HEK293T (cell line): ENCODE measurements at places on chromosomes 2 and 18.
A peak's percentile ranks its signal among the peaks of the same experiment; 100 is the strongest.

GRCh38 chr2:195212586-195212985 lies 444.4 kb upstream of the SLC39A10 start:
- no peak for DNase-seq

GRCh38 chr2:79669714-79670113 lies 156.9 kb downstream of the CTNNA2 start:
- no peak for DNase-seq

DNA sequence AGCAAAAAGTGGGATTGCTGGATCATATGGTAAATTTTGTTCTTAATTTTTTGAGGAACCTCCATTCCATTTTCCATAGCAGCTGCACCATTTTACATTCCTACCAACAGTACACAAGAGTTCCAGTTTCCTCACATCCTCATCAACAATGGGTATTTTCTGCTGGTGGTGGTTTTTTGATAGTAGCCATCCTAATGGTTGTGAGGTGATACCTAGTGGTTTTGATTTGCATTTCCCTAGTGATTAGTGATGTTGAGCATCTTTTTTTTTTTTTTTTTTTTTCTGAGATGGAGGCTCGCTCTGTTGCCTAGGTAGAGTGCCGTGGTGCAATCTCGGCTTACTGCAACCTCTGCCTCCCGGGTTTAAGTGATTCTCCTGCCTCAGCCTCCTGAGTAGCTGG lies 30.5 kb downstream of the METTL21A start:
- DNase-seq = no peak

GRCh38 chr2:200177971-200178911 lies 128.3 kb upstream of the SPATS2L start:
- DNase-seq = no peak

- no peak for DNase-seq
Measured at GRCh38 chr2:121490584-121491133, 40.0 kb upstream of the RNU4ATAC start.

GRCh38 chr18:41226911-41227310 lies 728.1 kb upstream of the PIK3C3 start:
- no peak for DNase-seq

DNA sequence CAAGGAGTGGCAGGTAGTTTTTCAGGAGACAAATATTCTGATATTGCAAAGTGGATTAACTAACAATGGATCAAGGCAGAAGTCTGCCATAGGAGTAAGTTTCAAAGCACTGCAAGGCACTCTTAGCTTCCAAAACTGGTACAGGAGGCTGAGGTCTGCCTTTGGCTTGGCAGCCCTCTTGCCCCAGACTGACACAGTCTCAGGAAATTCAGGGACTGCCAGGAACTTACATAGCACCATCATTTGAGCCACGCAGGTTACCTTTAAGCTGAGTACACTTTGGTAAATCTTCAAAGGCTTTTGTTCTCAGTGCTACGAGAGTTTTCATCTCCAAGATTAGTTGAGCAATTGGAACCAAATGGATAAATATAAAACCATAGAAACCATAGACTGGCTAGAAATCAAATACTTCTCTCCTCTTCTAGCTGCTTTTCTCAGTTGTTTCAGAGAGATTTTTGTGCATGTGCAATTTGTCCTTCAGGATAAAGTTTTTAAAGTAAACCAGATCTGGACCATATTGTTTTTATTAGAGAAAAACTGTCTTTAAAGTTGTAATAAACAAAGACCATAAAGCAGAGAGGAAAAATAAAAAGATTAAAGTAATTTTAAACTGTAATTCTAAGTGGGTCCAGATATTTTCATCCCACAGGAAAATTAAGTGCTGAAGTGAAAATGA lies 18.8 kb downstream of the ANKRD29 start:
- DNase-seq = no peak

- DNase-seq = no peak
Measured at GRCh38 chr18:35451032-35451431, 46.7 kb downstream of the INO80C start.

DNA sequence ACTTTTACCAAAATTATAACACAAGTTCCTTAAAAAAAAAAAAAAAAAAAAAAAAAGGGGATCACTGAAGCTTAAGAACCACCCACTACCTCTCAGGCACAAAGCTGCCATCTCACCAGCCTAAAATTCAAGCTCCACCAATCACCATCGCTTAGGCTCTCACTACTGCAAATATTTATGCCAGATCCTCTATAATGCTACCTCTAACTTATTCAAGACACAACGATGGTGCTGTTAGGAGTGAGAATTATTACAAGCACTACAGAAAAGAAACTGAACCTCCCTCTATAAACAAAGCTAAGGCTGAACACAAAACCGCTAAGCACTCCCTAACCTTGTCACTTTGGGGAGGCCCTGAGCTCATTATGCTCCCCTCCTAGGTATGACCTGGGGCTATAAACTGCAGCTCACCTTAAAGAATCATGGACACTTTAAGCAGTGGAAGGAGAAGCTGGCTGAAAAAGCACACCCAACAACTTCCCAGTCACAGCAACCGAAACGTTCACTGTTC lies 3.6 kb downstream of the FZD5 start:
- no peak for DNase-seq

GRCh38 chr18:23545247-23545789 lies 41.0 kb downstream of the NPC1 start:
- DNase-seq = no peak

GRCh38 chr2:108935271-108935741 lies 53.7 kb downstream of the EDAR start:
- DNase-seq = no peak

DNA sequence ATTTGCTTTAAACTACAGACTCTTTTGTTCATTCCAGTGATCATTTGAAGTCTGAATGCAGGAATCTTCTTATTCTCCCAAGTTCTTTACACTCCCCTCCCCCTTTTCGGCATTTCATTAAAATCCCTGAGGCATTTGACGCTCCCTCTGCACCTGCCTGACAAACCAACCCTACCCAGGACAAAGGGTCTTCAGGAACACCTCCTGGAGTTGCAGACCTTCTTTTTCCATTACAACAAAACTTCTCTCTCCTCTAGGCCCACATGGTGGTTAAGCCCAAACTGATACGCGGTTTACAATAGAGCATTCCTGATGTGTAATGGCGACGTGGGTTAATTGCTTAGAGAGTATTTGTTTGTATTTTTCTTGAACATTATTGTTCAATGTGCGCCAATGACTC lies 367.4 kb downstream of the FBXO15 start:
- DNase-seq = no peak

GRCh38 chr2:234957834-234958135 lies 6.0 kb downstream of the SH3BP4 start:
- no peak for DNase-seq

- no peak for DNase-seq
Measured at GRCh38 chr18:3060667-3061580, 48.0 kb upstream of the LPIN2 start.

DNA sequence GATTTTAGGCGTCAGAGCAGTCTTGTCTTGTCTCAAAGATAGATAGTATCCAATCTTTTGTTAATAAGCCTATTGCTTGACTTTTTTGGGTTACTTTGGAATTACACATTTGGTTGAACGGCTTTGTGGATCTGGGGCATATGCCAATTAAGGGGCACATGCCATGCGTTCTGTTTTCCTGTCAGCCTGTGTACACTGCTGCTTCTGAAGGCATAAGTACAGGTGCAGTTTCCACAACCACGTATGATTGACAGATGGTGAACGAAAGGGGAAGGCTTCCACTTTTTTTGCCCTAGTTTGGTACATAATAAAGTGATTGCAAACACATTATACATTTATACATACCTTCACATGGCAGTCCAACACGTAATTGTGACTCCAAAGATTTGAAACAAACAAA lies 102.3 kb downstream of the RAPH1 start:
- DNase-seq = no peak

GRCh38 chr18:31046916-31047315 lies 4.4 kb upstream of the DSC3 start:
- DNase-seq = no peak

GRCh38 chr18:76972846-76973519 lies 150.6 kb downstream of the ZNF236 start:
- DNase-seq = no peak

- no peak for DNase-seq
Measured at GRCh38 chr2:232843834-232844233, 26.2 kb upstream of the SNORC start.

DNA sequence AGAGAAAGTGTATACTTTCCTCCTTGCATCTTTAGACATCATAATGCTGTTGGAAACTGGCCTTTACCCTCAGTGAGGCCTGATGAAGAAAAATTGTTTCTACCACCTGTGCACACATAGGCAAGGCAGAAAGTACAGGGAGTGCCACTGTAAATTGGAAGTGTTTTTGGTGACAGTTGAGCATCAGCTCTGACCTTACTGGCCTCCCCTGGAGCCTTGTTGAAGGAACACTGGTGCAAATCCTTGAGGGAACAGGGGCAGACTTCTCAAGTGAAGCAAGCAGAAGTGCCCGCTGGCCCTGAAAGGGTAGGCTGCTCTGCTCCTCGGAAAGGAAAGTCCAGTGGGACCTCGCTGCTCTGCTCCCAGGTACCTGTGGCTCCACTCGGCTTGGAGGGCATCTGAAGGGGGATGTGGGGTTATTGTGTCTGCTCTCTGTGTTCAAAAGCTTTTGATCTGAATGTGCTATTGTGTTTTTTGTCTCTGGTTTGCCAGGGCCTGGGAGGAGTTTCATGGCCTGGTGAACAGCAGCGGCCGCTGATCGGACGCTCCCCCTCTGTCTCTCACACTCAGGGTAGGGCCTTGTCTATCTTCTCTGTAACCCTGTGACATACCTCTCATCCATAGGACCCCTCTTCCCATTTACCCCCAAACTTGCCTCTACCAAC lies 23.4 kb downstream of the EIF4E2 start:
- DNase-seq = no peak

DNA sequence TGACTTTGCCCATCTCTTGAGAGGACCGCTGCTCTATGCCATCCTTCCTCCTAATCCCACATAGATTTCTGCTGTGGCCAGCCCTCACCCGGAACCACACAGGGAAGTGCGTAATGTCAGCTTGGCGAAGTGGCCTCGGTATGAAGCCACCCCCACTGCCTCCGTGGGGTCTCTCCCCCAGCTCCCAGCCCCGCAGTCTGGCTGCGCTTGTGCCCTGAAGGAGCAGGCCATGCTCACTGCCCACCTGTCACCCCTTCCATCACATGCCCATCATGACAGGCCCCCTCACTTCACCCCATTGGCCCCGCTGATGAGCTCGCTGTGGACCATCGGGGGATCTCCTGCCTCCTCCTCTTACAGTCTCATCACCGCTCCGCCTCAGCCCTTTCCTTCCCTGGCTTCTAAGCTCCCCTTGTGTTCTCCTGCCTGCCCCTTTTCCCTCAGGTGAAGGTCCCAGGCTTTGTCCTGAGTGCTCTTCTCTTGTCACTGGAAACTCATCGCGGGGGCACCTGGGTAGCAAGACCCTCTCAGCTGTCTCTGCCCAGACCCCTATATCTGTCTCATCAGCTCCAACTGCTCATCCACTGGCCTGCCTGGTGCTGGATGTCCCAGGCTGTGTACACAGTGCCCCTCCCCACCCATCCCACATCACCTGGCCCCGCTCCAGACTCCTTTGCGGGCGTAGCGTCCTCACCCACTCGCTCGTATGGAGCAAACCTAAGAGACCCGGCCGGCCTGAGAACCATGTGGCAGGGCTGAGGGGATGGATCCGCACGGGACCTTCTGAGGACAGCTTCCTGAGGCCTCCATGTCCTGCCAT lies 81.7 kb downstream of the GLI2 start:
- DNase-seq = no peak

GRCh38 chr18:42264497-42264896 lies 309.5 kb downstream of the PIK3C3 start:
- no peak for DNase-seq

DNA sequence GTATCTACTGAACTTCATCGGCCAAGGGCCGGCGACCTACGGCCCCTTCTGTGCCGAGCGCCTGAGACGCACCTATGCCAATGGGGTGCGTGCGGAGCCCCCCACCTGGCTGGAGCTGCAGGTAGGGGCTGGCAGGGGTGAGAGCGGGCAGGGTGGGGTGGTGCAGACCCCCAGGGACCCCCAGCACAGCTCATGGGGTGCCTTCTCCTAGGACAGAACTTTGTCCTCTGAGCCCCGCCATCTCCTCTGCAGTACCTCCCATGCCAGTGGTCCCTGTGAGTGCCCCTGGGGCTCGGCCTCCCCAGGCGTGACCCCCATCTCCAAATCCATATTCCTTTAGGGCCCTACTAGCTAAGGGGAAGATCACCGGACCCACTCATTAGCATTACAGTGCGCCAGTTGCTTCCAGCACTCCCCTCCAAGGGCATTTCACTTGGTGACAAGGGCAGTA lies 23.9 kb upstream of the GPR17 start:
- DNase-seq = no peak

GRCh38 chr18:12035481-12035880 lies 54.2 kb downstream of the IMPA2 start:
- DNase-seq = no peak

- peak; percentile 85 for DNase-seq
Measured at GRCh38 chr2:219057709-219058540, 2.8 kb downstream of the IHH start.

DNA sequence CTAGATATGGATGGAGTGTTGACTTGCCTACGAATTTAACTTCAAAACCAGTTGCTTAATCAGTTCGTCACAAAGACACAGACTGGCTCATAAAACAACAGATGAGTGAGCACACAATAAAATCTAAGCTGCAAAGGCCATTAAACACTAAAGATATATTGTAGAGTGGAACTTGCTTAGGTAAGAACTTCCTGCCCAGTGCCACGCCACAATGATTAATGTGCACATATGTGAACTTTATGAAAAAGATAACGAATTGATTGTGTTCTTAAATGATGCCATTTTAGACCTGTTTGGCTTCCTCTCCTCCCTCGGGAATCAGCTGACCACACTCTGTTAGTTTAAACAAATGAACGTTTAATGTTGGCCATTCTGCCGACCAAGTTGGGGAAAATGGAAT lies 2031.3 kb upstream of the CELF4 start:
- DNase-seq = peak; percentile 20

GRCh38 chr2:1594373-1595171 lies 149.7 kb downstream of the PXDN start:
- DNase-seq = no peak

GRCh38 chr2:179546656-179547055 lies 282.0 kb upstream of the SESTD1 start:
- no peak for DNase-seq

- no peak for DNase-seq
Measured at GRCh38 chr18:46073474-46074331, 1.6 kb upstream of the PSTPIP2 start.

DNA sequence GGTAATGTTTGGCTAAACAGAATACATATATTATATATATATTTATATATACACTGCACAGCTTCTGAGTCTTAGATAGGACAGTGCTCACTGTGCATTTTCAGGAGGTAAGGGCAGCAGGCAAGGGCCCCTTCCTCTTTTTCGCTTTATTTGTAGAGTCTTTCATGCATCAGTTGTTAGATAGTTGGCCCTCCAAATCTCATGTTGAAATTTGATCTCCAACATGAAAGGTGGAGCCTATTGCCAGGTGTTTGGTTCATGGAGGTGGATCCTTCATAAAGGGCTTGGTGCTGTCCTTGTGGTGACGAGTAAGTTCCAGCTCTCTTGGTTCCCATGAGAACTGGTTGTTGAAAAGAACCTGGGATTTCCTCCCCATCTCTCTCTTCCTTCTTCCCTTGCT lies 48.1 kb downstream of the TSN start:
- no peak for DNase-seq

- peak; percentile 33 for DNase-seq
Measured at GRCh38 chr2:26978061-26978596, 7.7 kb downstream of the MAPRE3 start.

GRCh38 chr2:74447230-74447999 lies 5.7 kb upstream of the RTKN start:
- no peak for DNase-seq

GRCh38 chr18:51066273-51066672 lies 36.3 kb downstream of the SMAD4 start:
- DNase-seq = no peak
